ENCODE measurements at places on chromosomes 7 and 10.

GRCh38 chr7:114415064-114415989 lies 712 bp downstream of the FOXP2 start:
- no peaks in the 10 kb centered on the region for H3K4me1 ChIP-seq
- no peaks in the 10 kb centered on the region for H3K27me3 ChIP-seq
- H3K36me3 ChIP-seq, result no peaks in the 10 kb centered on the region
- no peak overlapping the region for H3K27ac ChIP-seq
- DNase-seq, result no peak
- H3K4me3 ChIP-seq, result no peak overlapping the region

- peak overlapping the region; percentile 97 for H3K4me3 ChIP-seq
- no peaks in the 10 kb centered on the region for H3K27me3 ChIP-seq
- H3K36me3 ChIP-seq, result no peaks in the 10 kb centered on the region
- H3K4me1 ChIP-seq, result peaks cover 17% of the 10 kb centered on the region
Measured at GRCh38 chr7:16644636-16645592, 640 bp downstream of the ANKMY2 start.

GRCh38 chr7:98978672-98979071 lies 100.3 kb downstream of the TRRAP start:
- no peak overlapping the region for H3K27ac ChIP-seq
- no peak for DNase-seq
- no peaks in the 10 kb centered on the region for H3K27me3 ChIP-seq
- H3K36me3 ChIP-seq, result peaks cover 97% of the 10 kb centered on the region

GRCh38 chr7:116769546-116769945 lies 92.8 kb upstream of the CAPZA2 start:
- H3K4me3 ChIP-seq, result no peak overlapping the region
- H3K27me3 ChIP-seq, result no peaks in the 10 kb centered on the region
- no peaks in the 10 kb centered on the region for H3K4me1 ChIP-seq
- H3K36me3 ChIP-seq, result no peaks in the 10 kb centered on the region
- no peak for DNase-seq

DNA sequence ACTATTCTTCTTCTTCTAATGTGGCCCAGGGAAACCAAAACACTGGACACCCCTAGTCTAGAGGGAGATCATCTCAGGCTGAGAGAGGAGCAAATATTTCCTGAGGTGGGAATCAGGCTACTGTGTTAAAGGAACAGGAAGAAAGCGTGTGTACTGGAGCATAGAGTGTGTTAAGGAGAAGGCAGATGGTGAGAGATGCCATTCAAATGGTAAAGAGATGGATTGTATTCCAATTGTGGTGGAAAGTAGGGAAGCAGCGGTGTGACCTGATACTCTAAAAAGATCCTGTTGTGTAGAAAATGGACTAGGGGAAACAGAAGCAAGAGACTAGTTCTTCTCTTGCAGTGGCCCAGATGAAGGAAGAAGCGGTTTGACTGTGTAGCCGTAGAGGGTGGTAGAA lies 31.2 kb downstream of the RAB18 start:
- no peaks in the 10 kb centered on the region for H3K4me1 ChIP-seq
- DNase-seq, result no peak

DNA sequence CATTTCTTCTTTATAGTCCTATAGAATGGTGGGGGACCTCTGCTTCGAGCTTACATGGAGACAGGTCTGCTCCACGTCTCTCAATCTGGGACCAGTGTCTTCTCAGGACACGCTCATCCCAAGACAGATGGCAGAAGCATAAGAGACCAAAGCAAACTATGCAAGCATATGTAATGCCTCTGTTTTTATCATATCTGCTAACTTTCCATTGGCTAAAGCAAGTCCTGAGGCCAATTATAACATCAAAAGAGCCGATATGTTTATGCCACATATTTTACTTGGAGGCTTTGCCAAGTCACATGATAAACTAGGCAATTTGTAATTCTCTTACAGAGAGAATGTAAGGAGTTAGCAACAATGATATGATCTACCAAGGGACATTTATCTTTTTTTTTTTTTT lies 102.6 kb upstream of the NRBF2 start:
- DNase-seq, result no peak
- no peaks in the 10 kb centered on the region for H3K4me1 ChIP-seq
- H3K36me3 ChIP-seq, result no peaks in the 10 kb centered on the region
- H3K27ac ChIP-seq, result no peak overlapping the region
- H3K27me3 ChIP-seq, result no peaks in the 10 kb centered on the region

- no peak overlapping the region for H3K4me3 ChIP-seq
- H3K4me1 ChIP-seq, result no peaks in the 10 kb centered on the region
- no peak overlapping the region for H3K27ac ChIP-seq
- H3K27me3 ChIP-seq, result peaks cover 28% of the 10 kb centered on the region
- no peak for DNase-seq
Measured at GRCh38 chr10:45378914-45379726, 5.1 kb downstream of the ALOX5 start.

DNA sequence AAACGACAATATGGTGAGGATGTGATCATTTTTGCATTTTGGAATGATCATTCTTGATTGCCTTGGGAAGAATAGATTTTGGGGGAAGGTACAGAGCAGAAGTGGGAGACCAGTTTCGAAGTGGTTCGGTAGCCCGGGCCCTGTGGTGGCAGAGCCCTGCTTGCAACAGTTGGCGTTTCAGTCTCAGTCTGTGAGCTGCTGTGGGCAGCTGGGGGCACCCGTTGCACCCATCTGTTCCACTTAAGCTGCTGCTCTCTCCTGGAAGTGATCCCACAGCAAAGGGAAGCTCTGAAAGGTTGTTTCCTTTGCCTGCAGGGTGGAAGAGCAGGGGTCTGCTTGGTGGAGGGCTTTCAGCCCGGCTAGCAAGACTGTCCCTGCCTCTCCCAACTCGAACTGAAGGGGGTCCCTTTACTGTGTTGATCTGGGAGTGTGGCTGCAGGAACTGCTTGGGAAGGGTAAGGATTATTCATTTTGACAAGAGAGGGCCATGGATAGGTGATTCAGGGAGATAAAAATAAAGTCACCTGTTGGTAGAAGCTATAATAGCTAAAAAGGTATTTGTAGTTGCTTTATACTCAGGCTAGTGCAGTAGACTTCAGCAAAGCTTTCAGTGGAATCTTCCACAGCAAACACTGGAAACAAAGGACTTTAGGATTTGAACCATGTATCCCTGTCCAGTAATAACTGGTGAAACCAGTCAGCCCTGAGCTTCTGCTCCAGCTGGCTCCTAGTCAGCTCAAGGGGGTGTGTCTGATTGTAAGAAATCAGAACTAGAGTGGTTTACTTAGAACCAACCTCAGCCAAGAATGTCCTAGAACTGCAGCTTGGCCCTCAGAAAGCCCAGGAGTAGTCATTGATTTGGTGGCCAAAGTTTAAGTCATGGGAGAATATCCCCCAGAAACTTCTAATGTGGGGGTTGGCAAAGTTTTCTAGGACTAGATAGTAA lies 53.1 kb upstream of the PDCD4 start:
- DNase-seq, result no peak
- H3K36me3 ChIP-seq, result no peaks in the 10 kb centered on the region
- no peak overlapping the region for H3K4me3 ChIP-seq
- H3K27me3 ChIP-seq, result no peaks in the 10 kb centered on the region

DNA sequence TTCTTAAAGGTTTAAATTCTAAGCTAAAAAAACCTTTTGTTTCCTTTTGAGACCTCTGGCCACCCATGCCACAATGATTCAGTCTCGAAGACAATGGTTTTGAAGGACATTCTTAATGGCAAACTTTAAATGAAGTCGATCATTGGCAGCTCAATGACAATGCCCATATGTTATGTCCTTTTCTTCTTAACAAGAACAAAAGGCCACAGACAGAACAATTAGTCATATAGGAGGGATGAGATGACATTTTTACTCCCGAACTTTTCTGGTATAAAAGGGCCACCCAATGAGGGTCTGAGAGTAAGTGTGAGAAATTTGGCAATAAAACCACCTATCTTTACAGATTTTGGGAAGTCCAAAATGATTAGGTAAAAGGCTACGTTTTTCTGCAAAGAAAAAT lies at the start of gene NPS:
Gene NPS (plus strand): TSS at position 301 of the 400 bp plus-strand sequence. CDS start 60 bp downstream, at position 361.
- H3K36me3 ChIP-seq, result no peaks in the 10 kb centered on the region
- no peak within 1 kb of the TSS for H3K4me3 ChIP-seq

GRCh38 chr10:88157981-88158465 lies 294.6 kb downstream of the PTEN start:
- no peaks in the 10 kb centered on the region for H3K36me3 ChIP-seq
- no peaks in the 10 kb centered on the region for H3K27me3 ChIP-seq
- no peak overlapping the region for H3K27ac ChIP-seq
- DNase-seq, result no peak
- no peak overlapping the region for H3K4me3 ChIP-seq

DNA sequence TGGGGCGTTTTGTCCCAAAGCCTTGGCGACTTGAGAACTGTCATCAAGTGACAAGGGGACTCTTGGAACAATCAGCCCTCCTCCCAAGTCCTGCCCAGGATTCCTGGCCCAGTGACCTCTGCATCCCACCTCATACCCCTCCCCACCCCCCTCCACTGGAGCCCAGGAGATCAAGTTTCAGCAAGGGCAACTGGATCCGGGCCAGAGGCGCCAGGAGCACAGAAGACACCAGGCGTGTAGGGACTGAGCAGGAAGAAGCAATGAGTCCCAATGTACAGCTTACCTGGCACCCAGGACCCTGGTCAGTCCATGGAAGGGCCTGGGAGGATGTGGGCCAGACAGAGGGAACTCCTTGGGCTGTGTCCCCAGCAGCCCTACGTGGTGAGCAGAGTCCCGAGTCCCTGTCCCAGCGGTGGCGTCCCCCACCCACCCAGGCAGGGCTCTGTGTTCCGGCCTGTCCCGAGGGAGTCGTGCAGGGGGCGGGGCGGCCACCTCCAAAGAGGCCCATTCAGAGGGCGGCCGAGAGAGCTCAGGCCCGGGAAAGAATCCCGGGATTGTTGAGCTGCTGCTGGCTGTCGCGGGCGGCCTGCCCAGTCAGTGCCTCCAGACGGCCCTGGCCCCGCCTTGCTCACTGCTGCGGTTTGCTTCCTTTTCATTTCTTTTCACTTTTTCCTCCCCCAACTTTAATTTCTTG lies 254.1 kb downstream of the TNS3 start:
- H3K4me1 ChIP-seq, result no peaks in the 10 kb centered on the region
- no peaks in the 10 kb centered on the region for H3K36me3 ChIP-seq
- no peak overlapping the region for H3K4me3 ChIP-seq
- DNase-seq, result no peak

DNA sequence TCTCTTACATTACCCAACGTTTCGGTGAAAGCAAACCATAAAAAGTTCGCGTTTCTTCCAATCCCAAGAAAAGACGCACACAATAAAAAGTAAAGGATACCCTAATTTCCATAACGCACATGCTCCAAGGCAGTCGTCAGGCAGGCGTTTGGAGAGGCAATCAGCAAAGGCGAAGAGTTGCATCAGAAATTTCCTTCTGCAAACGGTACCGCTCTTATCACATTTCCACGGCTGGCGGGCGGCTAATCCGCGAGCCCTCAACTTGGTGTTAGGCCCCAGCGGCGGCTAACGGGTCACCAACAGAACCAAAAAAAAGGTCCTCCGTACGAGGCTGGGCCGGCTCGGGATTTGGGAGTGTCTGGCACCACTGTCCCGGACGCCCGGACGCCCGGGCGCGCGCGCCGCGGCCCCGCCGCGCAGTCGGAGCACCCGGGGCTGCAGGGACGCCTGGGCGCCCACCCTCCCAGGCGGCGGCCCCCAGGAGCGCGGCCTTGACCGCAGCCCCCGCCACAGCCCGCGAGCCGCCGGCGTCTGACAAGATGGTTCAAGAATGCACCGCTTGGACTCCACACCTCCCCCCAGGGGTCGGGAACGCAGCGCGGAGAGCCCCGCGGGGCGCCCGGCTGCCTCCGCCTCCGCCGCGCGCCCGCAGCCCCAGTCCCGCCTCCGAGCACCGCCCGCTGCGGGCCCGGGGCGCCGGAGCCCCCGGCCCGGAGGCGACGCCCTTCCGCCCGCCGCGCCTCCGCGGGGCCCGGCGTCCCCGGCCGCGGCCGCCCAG lies 9.8 kb upstream of the GRB10 start:
- no peak for DNase-seq
- no peaks in the 10 kb centered on the region for H3K36me3 ChIP-seq
- peak overlapping the region; percentile 40 for H3K4me3 ChIP-seq
- no peaks in the 10 kb centered on the region for H3K27me3 ChIP-seq

GRCh38 chr10:43249151-43249961 lies 17.5 kb downstream of the RASGEF1A start:
- no peak overlapping the region for H3K27ac ChIP-seq
- no peak overlapping the region for H3K4me3 ChIP-seq
- H3K27me3 ChIP-seq, result no peaks in the 10 kb centered on the region
- H3K36me3 ChIP-seq, result no peaks in the 10 kb centered on the region
- peak; percentile 3 for DNase-seq

DNA sequence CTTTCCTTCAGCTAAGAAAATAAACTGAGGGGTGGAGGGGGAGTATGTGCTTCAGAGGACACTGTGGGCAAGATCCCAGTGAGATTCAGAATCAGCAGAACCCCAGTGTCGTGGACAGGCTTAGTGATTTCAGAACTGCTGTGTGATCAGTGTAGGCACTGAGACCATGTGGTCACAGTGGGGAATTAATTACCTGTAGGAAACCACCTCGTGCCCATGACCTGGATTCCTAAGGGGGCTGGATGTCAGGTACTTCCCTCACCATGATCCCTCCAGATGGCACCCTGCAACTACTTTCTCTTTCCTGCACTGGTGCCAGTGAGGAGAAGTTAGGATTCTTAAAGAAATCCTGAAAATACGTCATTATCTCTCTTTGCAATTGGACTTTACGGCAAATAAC lies 64.4 kb downstream of the HBP1 start:
- DNase-seq, result no peak
- no peaks in the 10 kb centered on the region for H3K4me1 ChIP-seq
- H3K27ac ChIP-seq, result no peak overlapping the region
- no peaks in the 10 kb centered on the region for H3K27me3 ChIP-seq
- peaks cover 11% of the 10 kb centered on the region for H3K36me3 ChIP-seq

DNA sequence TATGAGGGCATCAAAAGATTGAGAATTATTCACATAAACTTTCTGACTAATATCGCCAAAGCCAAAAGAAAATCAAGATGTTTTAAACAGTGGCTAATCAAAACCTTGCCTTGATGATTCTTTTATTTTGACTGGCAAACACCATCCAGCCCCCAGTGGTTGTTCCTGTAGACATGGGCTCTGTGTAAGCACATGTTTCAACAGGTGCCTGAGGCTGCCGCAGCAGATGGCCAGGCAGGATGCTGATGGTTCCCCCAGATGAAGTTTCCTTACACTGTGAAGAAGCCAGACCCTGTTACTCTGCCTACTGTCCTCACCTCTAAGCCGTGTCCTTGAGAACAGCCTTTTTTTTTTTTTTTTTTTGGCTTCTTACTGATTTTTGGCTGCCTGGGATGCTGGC lies 146.5 kb downstream of the RAB11FIP2 start:
- H3K4me1 ChIP-seq, result no peaks in the 10 kb centered on the region
- H3K4me3 ChIP-seq, result no peak overlapping the region
- H3K36me3 ChIP-seq, result no peaks in the 10 kb centered on the region
- no peak overlapping the region for H3K27ac ChIP-seq

DNA sequence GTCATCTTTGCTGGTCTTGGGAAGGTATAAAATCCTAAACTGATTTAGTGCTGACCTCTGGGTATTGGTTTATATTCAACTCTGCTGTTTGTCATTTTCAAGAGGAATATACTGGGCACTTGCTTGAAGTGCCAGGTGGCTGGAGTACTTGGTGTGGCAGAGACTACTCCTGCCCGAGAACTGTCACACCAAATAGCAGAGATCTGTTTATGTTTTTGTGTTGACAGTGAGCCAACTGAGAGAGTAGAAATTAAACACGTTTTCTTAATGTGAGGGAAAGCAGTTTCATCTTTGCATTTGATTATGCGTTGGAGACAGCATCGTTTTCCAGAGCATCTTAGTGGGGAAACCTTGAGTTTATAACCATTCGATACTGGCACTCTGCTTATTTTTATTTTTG lies 174.4 kb downstream of the CDCA7L start:
- no peaks in the 10 kb centered on the region for H3K27me3 ChIP-seq
- DNase-seq, result no peak
- H3K27ac ChIP-seq, result no peak overlapping the region
- H3K4me1 ChIP-seq, result no peaks in the 10 kb centered on the region
- no peaks in the 10 kb centered on the region for H3K36me3 ChIP-seq
- H3K4me3 ChIP-seq, result no peak overlapping the region

All from T-cell (primary cell).